Stimulated activated CD8-positive, alpha-beta memory T cell treated with anti-CD3 and anti-CD28 coated beads, Interleukin-7, amount 100 ng/mL, for 48 hours (primary cell): ENCODE measurements at places on chromosomes 13 and 19.

DNA sequence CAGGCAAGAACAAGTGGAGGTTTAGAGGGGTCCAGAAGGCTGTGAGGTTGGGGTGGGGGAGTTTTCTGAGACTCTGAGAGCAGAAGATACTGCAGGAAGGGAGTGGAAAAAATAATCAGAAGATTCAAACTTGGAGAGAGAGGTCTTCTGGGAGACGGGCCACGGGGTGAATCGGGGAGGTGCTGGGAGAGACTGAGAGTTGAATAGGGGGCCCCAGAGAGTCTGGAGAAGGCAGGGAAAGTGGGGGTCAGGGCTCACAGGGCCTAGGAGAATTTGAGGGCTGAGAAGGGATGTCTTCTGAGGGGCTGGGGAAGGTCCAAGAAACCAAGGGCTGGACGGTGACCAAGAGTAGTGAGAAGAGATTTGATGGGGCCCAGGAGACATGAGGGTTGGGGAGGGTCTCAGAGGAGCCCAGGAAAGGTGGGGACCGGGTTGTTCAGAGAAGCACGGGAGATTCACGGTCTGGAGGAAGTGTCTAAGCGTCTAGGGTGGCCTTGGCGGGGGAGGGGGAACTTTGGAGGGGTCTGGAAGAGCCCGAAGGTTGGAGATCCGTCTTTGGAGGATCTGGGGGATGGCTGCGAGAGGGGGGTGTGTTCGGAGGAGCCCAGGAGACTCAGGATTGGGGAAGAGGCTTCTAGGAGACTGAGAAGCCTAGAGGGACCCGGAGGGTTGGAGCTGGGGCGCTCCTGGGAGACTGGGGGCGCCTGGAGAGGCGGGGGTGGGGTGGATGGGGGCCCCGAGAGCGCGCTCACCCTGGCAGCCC lies 1.5 kb downstream of the KCNC3 start:
- no peak for DNase-seq

DNA sequence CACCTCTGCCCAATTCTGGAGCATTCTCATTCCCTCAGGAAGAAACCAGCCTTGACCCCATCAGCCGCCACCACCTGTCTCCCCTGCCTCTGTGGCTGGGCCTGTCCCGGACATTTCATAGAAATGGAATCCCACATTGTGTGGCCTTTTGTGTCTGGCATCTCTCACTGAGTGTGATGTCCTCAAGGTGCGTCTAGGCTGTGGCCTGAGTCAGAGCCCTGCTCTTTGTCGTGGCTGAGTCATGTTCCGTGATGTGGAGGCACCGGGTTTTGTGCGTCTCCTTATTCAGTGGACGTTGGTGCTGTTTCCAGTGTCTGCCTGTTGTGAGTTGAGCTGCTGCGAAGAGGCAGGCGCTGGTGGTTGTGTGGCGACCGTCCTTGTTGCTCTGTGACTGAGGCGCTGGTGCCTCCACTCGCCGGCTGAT lies 3.5 kb downstream of the FZR1 start:
- no peak for DNase-seq

- DNase-seq, result no peak
These were observed 7.2 kb downstream of the GADD45B start for GRCh38 chr19:2483084-2483483.

GRCh38 chr13:74077792-74078191 lies 56.4 kb downstream of the KLF12 start:
- DNase-seq, result no peak

GRCh38 chr19:46739290-46739771 lies 6.5 kb upstream of the FKRP start:
- no peak for DNase-seq
